Esophagus squamous epithelium (tissue), 5 donors: ENCODE measurements at places on chromosomes 7 and 10.

GRCh38 chr10:118139321-118139720 is 92.6 kb upstream of the RAB11FIP2 start:
- no peak for DNase-seq

DNA sequence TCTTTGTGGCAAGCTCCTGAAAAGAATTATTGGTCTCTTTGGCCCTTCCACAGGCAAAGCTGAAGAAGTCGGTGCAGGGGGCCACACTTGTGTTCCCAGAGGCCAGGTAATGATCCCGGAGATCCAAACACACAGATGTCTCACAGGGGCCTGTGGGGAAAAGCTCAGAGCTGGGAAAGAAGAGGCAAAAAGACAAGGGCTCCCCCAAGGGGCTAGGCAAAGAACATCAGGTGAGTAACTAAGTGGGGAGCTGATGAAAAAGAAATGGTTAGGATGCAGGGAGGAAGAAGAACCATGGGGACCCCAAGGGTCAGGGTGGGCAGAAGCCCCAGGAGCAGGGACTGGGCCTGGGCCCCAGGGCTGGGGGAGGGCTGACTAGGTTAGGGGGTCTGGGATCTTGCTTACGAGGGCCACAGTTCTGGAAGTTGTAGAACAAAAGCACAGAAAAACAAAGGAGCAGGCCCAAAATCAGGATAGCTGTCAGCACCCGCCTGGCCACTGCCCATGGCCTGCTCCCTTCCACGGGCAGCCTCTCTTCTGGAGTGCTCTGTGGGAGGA is 1.1 kb downstream of the KEL start:
- no peak for DNase-seq

DNA sequence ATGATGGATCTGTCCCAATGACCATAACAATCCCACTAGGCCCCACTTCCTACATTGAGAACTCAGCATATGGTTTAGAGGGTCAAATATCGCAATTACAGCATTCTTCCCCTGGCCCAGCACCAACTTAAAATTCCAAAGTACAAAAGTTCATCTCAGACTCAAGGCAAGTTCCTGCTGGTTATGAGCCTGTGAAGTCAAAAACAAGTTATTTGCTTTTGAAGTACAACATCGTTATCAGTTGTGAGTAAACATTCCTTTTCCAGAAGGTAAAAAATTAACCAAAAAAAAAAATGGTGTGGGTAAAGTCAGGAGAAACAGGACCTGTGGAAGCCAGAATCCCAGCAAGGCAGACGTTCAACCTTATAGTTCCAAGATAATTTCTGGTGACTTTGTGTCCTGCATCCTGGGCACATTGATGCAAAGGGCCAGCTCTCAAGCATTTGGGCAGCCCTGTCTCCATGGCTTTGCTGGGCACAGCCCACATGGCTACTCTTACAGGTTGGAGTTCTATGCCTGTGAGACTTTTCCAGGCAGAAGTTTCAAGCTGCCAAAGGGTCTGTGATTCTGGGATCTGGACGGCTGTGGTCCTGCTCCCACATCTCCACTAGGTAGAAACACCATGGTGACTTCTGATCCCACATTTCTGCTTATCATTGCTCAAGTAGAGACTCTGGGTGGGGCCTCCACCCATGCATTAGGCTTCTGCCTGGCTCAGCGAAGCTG is 37.5 kb downstream of the AKR1C8 start:
- DNase-seq, result no peak

DNA sequence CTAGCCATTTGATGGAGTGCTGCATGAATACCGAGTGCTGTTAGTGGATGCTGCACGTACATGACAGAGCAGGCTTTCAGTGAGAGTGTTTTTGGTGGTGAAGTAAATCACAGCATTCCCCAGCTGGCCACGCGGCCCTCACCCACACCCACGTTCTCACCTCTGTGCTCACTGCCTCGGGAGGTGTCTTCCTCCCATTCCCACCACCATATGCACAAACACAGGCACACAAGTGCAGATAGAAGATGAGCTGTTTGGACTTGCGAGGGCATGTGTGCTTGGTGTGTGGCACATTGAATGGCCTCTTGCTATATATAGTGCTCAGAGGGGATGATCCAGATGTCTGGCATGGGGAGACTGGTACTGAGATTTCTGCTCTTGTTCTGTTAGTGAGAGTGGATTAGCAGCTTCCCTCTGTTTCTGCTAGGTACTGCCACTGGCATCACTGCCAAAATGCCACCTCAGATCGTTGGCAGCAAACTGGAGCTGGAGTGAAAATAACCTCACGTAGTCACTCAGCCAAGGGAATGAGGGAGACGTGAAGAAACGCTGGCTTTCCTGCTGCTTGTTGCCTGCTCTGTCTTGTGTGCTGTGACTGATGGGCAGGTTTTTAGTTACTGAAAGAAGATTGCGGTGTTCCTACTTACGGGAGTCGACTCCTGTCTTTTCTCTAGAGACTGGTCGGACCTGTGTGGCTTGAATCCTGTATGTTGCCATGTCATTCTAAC is 19.1 kb downstream of the DNAJB6 start:
- no peak for DNase-seq

DNA sequence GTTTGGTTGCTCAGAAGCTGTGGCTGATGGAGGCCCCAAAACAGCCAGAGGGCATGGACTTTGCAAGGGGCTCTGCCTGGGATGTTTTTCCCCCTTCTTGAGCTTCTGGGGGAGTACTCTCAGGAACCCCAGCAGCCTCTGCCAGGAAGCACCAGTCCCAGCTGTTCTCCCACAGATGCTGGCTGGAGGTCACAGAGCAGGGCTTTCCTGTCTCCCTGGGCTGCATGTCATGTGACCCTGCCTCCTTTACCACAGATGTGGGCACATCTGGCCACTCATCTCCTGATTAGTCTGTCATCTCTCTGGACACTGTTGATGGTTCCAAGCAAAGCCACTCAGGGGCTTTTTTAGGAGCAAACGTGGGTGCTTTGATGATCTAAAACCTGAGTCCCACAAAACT is 136.7 kb downstream of the NEURL1 start:
- no peak for DNase-seq

DNA sequence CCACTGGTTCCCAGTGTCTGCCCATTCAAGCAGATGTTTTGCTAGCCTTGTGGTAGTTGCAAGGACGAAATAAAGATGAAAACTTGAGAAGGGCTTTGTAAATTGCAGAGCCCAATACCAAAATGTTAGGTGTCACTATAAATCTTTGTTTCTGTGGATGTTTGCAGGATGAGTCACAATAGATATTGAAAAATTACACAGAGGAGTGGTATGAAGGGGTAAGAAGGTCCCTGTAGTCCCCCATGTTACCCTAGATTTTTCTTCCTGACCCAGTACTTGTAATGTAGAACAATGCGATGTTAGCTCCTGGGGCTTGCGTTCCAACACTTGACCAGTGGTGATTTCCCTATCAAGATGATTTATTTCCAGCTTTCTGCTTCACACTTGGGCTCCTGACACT is 102.6 kb upstream of the LYZL1 start:
- DNase-seq, result no peak

DNA sequence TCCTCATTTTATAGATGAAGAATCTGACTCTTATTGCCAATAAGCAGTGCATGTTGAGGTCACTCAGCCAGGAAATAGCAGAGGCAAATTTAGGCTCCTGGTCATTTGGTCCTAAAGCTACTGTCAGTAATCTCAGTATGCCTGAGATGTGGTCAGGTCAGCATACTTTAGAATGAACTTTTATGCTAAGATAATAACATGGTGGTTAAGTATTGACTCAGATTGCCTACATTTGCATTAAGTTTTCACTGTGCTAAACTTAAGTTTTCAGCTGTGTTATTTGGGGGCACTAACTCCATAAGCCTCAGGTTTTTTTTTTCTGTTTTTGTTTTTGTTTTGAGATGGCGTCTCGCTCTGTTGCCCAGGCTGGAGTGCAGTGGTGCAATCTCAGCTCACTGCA is 35.9 kb upstream of the CCSER2 start:
- no peak for DNase-seq

- DNase-seq, result no peak
Observed at GRCh38 chr7:119065966-119066365, 841.5 kb downstream of the ANKRD7 start.

- no peak for DNase-seq
Observed at GRCh38 chr7:131052285-131052904, 275.3 kb upstream of the MKLN1 start.

DNA sequence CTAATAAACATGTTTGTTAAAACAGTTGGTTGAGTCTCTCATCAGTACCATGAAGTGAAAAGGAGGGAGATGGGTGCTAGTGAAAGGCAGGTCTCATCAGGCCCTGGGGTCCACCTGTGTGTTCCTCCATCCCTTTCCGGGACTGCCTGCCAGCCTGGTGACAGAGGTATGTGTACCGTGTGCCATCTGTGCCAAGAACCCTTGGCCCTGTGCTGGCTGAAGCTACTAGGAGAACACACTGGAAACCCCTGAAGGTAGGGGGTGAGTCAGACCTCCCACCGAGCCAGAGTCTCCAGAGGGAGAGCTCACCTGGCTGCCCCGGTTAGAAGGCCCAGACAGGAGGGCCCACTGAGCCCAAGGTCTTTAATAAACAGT is 2.3 kb downstream of the DDIT4 start:
- DNase-seq, result no peak

DNA sequence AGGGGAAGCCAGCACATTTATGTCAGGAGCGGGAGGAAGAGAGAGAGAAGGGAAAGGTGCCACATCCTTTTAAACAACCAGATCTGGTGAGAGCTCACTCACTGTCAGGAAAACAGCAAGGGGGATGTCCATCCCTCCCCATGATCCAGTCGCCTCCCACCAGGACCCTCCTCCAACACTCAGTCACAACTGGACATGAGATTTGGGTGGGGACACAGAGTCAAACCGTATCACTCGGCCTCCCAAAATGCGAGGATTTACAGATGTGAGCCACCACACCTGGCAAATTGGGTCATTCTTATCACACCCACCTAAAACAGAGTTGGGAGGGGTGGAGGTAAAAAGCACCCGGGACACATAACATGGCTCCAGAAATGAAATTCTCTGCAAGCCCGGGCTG is 41.0 kb downstream of the CARD11 start:
- DNase-seq, result no peak

DNA sequence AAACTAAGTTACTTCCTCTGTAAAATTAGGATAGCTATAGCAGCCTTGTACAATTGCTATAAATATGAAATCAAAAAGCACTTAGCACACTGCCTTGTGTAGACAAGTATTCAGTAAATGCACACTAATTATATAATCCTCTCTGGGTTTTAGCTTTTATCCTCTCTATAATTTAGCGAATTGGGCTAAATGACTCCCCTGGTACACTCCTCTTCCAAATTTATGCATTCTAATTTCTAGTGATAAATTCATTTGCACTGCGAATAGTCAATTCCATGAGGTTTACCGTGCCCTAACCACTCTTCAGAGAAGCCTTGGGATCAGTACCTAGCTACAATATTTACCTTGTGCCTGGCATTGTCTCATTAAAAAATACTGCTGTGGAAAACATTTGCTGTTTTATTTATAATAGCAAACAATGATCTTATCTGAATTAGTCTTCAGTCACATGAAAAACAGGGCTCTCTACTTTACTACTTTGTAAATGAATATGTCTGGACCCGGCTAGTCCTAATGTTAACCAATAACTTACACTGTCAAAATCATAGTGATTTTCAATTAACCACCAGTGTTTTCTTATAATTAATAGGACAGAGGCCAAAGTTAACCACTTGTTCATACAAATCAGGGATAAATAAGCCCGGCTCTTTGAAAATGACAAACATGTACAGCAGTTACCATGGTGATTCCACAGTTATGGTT is 577.9 kb downstream of the IPMK start:
- no peak for DNase-seq
